ENCODE measurements at places on chromosomes 6 and 20.

- DNase-seq: no peak
Observed at GRCh38 chr6:40585651-40586269, 1.4 kb downstream of the LRFN2 start.

DNA sequence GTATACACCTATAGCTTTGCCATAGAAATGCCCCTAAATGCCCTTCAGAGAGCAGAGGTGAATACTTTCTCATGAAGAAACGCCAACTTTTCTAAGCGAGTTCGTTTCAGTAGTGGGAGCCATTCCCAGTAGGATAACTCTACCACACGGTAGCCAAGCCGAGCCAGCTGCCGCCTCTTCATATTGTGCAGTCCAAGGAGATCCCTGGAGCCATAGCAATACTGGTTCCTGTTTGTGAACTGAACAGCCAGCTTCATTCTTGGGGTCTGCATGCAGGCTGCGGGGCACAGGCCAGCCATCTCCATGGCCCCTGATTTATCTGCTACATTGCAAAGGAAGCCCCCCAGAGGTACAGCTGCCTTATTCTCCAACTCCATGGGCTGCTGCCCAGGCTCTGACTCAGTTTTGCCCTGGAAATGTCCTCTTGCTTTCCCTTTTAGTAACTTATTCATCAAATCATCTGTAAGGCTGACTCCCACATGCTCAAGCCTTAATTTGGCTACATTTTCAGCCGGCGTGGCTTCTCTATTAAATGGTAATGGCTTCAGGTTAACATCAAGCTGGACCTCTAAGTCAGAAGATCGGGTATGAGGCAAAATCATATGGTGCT, 12.8 kb downstream of the FASTKD5 start:
- peak; percentile 14 for DNase-seq

GRCh38 chr6:71460933-71461332, 172.3 kb downstream of the OGFRL1 start:
- peak; percentile 92 for DNase-seq

- no peak for DNase-seq
Observed at GRCh38 chr20:51442602-51443001, 99.9 kb downstream of the NFATC2 start.

DNA sequence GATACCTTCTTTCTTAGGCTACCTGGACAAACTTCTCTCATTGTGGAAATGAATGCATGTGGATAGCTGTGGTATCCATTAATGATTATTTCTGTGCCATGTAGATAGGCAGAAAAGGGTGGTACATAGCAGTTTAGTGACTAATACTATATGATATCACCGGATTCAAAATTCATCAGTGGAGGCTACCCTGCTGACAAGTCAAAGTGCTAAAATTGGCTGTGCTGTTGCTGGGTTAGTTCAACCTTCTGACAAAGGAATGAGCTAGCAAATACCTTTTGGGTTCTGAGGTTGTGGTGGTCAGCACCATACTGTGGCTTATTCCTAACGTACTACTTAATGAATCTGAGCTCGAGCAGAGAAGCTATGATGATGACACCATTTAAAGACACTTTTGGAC, 109.1 kb downstream of the TFAP2B start:
- DNase-seq: peak; percentile 91

GRCh38 chr6:41132254-41132653, 21.9 kb downstream of the TREML1 start:
- DNase-seq: no peak

DNA sequence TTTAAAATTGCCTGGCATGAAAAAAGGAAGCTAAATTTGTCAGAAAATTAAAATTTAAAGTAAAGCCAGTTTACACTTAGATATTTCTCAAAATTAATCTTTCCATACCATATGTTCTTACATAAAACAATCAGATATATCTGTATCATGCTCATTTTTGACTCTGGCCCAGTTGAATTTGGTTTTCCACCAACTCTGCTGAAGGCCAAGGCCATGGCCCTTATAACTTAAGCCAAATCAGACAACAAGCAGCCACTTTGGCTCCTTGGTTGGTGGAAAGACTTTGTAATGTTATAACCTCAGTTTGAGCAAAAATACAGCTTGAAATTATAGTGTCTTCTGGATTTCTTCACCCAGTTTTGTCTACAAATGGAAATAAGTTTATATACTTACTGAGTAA, 97.3 kb downstream of the CENPW start:
- no peak for DNase-seq

- peak; percentile 29 for DNase-seq
Observed at GRCh38 chr20:2297357-2297728, 1.5 kb downstream of the TGM3 start.

GRCh38 chr6:125804264-125804663, 13.5 kb downstream of the NCOA7 start:
- DNase-seq: peak; percentile 63

- DNase-seq: no peak
Observed at GRCh38 chr6:15368186-15368585, 122.3 kb downstream of the JARID2 start.

GRCh38 chr20:4613718-4614620, 107.7 kb upstream of the PRND start:
- peak; percentile 38 for DNase-seq

DNA sequence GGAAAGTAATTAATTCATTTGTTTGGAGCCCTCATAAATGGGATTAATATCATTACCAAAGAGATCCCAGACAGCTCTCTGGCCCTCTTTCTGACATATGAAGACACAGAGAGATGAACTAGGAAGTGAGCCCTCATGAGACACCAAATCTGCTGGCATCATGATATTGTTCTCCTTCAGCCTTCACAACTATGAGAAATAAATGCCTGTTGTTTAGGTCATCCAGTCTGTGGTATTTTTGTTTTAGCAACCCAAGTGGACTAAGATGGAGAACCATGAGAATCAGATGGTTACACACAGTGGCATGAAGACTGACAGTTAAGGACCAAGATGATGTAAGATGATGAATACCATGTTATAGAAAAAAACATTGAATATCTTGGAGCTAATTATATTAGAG, 16.9 kb upstream of the HBS1L start:
- DNase-seq: no peak

DNA sequence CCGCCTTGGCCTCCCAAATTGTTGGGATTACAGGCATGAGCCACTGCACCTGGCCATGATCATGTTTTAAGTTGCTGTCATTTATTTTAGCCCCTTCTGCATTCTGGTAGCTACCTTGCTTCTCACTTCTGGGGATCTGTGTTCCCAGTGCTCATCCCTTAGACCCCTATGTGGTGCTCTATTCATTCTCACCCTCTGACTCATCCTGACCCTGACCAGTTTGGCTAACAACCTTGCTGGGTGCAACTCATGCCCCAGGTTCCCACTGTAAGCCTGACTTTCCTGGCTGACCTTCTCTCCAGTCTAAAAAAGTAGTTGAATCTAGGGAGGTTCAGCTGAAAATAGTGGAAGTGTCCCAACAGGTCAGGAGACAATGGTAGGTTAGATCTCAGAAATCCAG, 47.4 kb downstream of the NOX3 start:
- DNase-seq: no peak

- no peak for DNase-seq
Observed at GRCh38 chr20:61767761-61768494, 297.8 kb downstream of the TAF4 start.

DNA sequence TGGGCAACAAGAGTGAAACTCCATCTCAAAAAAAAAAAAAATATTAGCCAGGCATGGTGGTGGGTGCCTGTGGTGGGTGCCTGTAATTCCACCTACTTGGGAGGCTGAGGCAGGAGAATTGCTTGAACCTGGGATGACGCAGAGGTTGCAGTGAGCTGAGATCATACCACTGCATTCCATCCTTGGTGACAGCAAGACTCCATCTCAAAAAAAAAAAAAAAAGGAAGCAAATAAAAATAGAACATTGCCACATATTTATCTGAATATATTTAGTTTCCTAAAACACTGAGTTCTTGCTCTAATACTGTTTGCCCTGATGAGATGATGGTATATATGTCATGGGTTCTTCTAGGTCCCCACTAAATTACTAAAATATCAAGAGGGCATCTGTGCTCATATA, 28.4 kb downstream of the CASP8AP2 start:
- DNase-seq: no peak
